Fibroblast of mammary gland (primary cell): ENCODE measurements at places on chromosomes 12 and 14.

DNA sequence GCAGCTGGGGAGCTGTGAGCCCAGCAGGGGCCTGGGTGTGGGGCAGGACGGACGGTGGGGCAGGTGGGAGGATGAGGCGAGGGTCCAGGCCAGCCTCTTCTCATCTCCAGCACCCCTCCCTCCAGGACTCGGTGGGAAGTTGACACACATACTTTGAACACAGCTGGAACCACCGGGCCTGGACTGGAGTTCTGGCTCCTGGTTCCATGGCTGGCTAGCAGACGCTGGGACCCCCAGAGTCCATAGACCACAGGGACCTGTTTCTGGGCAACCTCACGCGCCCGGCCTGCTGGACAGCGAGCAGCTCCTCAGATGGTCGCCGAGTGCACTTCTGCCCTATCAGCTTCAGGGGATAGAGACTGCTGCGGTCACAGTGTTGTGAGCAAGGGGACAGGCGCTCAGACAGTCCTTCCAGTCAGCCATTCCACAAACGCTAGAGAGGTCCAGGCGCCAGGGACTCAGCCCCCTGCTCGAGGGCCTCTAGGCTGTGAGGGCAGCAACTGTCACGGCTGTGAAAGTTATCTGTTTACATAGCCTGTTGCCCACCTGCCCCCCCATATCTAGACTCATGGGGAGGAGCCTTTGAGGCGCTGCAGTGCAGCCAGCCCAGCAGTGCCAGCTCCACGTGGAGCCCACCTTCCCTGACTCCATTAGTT, 25.2 kb downstream of the TCHP start:
- DNase-seq, result no peak

- peak; percentile 25 for DNase-seq
Observed at GRCh38 chr14:80356413-80356812, 145.1 kb upstream of the DIO2 start.

GRCh38 chr14:49405291-49405690, 180.9 kb downstream of the RPS29 start:
- peak; percentile 97 for DNase-seq

- peak; percentile 82 for DNase-seq
Observed at GRCh38 chr14:66495218-66496098, 9.3 kb downstream of the CCDC196 start.

- peak; percentile 54 for DNase-seq
Observed at GRCh38 chr14:36301159-36301558, 19.3 kb downstream of the MBIP start.
